ENCODE measurements at places on chromosomes 12 and 14. TPM values are rescaled to one million over a fixed set of nuclear protein-coding genes. Genes with fewer than 3 reads are reported as not detected.

The PIWIL1 gene
- 0.04 TPM for polyA plus RNA-seq

The PLA2G1B gene
- polyA plus RNA-seq = 1.6 TPM

The SMIM41 gene
- 2.0 TPM for polyA plus RNA-seq

The NTF3 gene
- 2.7 TPM for polyA plus RNA-seq

GRCh38 chr12:11227373-11227772, 40.6 kb upstream of the TAS2R42 start:
- H3K4me1 ChIP-seq = no peaks in the 10 kb centered on the region
- no peak overlapping the region for H3K4me3 ChIP-seq
- no peak for DNase-seq
- H3K27me3 ChIP-seq = no peaks in the 10 kb centered on the region
- no peak overlapping the region for H3K27ac ChIP-seq

DNA sequence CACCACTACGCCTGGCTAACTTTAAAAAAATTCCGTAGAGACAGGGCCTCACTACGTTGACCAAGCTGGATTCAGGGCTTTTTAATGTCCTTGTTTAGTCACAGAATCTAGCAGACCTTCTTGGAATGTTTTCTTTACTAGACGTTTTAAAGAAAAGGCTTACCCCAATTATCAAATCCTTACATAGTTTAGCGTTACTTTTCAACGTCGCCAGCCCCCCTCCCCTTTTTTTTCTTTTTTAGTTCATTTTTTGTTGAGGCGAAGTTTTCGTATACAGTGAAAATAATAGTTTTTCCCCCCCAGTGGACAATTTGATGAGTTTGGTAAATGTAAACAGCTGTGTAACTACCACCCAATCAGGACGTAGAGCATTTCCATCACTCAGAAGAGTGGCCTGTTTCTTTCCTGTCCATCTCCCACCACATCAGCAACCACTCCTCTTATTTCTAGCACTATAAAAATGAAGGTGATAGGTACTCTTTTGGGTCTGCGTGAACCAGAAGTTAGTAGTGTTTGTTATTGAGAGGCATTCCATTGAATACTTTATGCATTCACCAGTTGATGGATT, 753 bp upstream of the DLGAP5 start:
- H3K4me1 ChIP-seq = peaks cover 4% of the 10 kb centered on the region
- H3K27me3 ChIP-seq = no peaks in the 10 kb centered on the region
- H3K36me3 ChIP-seq = no peaks in the 10 kb centered on the region
- no peak for DNase-seq
- H3K27ac ChIP-seq = no peak overlapping the region

DNA sequence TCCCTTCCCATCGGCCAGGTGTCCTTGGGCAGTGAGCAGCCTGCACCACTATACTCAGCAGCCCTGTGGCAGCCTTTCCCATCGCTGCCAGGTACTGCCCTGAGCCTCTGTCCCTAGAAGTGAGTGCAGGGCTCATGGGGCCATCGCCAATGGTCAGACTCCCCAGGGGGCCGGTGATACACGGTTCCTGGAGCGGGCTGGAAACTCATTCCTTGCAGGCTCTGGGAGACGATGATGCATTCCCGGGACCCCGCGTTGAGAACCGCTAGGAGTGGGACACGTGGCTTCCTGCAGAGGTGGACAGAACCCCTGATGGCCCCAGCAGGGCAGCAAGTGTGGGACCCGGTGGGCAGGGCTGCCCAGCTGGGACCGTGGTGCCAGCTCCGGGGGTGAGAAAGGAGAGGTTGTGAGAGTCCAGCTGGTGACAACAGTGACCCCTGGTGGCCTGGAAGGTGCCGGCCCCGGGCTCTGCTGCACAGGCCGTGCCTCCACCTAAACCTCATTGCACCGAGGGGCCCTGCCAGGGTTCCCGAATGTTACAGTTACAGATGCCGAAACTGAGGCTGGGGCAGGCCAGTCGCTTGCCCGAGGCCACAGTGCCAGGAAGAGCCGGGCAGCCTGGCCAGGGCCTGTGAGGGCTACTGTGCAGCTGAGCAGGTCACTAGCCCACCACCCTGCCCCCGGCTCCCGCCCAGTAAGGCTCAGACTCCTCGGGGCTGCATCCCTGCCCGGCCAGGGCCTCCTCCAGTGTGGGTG, 33.8 kb downstream of the FBRSL1 start:
- H3K4me3 ChIP-seq = no peak overlapping the region
- no peaks in the 10 kb centered on the region for H3K4me1 ChIP-seq
- H3K27ac ChIP-seq = no peak overlapping the region
- DNase-seq = peak; percentile 48
- H3K27me3 ChIP-seq = no peaks in the 10 kb centered on the region

DNA sequence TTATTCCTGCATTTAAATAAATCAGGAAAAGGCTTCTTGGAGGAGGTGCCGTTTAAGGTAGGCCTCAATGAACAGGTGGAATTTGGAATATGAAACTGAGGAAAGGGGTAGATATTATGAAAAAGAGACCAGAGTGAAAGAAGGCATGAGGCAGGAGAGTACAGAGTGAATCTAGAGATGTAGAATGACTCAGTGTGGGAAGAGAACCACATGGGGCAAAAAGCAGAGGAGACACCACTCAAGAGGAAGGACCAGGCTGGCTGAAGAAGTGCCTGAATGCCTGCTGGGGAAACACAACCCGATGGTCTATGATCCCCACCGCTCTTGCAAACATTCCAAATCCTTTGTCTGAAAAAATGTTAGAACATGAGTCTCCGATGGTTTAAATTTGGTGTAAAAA, 1134.1 kb downstream of the VRK1 start:
- DNase-seq = no peak
- H3K36me3 ChIP-seq = no peaks in the 10 kb centered on the region
- no peak overlapping the region for H3K27ac ChIP-seq
- no peaks in the 10 kb centered on the region for H3K4me1 ChIP-seq
- no peaks in the 10 kb centered on the region for H3K27me3 ChIP-seq

GRCh38 chr12:82789674-82790073, 103.0 kb downstream of the TMTC2 start:
- no peak for DNase-seq
- no peaks in the 10 kb centered on the region for H3K4me1 ChIP-seq
- H3K27me3 ChIP-seq = no peaks in the 10 kb centered on the region
- no peaks in the 10 kb centered on the region for H3K36me3 ChIP-seq
- H3K4me3 ChIP-seq = no peak overlapping the region

DNA sequence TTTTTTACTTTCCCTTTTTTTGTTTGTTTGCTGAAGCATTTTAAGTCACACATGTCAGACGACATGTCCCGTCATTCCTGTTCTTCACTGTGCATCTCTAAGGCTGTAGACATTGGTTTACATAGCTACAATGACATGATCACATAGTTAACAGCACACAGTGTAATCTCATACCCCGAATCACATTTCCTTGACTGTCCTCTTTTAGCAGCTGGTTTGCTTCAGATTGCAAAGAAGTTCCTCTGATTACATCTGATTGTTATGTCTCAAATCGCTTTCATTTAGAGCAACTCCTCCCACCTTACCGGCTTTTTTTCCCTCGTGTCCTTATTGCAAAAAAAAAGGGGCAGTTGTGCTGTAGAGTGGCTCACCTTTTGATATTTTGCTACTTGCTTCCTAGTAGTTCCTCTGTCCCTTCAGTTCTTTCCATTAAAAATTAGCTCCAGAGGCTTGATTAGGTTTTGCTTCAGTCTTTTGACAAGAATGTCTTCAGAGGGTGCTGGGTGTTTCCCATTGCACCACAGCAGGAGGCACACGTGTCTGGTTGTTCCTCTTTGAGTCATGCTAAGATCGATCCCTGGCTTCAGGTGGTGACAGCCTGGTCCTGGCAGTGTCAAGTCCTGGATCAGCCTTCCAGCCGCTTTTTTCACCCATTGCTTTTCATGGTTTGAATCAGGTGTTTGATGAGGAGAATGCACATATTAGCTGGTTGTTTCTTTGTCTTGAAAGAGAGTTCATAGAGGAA, 35.0 kb downstream of the ZNF664 start:
- H3K36me3 ChIP-seq = peaks cover 29% of the 10 kb centered on the region
- H3K27me3 ChIP-seq = no peaks in the 10 kb centered on the region
- peaks cover 16% of the 10 kb centered on the region for H3K4me1 ChIP-seq
- no peak for DNase-seq
- H3K4me3 ChIP-seq = no peak overlapping the region
- H3K27ac ChIP-seq = no peak overlapping the region

GRCh38 chr12:116400636-116401372, 123.3 kb upstream of the MED13L start:
- no peak overlapping the region for H3K27ac ChIP-seq
- no peaks in the 10 kb centered on the region for H3K36me3 ChIP-seq
- no peaks in the 10 kb centered on the region for H3K27me3 ChIP-seq
- H3K4me3 ChIP-seq = no peak overlapping the region
- H3K4me1 ChIP-seq = no peaks in the 10 kb centered on the region

GRCh38 chr12:76268267-76268666, 79.9 kb downstream of the BBS10 start:
- no peak overlapping the region for H3K27ac ChIP-seq
- DNase-seq = no peak
- no peaks in the 10 kb centered on the region for H3K36me3 ChIP-seq
- no peaks in the 10 kb centered on the region for H3K4me1 ChIP-seq

GRCh38 chr12:131988054-131988796, 38.5 kb downstream of the EP400 start:
- no peak overlapping the region for H3K27ac ChIP-seq
- H3K36me3 ChIP-seq = peaks cover 100% of the 10 kb centered on the region
- no peak for DNase-seq
- H3K4me3 ChIP-seq = no peak overlapping the region

DNA sequence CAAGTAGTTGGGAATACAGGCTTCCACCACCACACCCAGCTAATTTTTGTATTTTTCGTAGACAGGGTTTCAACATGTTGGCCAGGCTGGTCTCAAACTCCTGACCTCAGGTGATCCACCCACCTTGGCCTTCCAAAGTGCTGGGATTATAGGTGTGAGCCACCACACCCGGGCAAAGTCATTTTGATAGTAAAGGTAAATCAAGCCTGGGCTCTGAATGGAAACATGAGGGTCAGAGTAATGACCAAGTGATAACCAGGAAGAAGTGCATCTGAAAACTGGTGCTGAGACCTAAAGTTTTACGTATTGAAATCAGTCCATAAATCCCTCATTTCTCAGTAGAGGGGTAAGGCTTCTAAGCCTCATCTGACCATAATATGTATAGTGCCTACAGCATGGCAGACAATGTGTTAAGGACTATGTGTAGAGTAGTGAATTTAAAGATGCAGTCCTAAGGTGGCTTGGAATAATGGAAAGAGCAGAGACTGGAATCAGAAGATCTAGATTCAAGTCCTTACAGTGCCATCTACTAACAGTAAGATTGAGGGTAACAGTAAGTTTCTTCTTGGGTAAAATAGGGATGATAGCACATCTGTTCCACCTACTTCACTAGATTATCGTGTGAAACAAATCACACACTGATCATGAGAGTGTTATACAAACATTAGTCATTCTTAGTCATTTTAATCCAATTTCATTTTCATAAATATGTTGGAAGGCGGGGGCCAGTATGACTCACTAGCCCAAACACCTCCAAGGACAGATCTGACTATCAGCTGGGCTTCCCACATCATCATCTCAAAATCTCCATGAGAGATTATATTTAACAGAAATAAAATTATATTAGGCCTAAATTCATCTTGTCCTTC, 11.2 kb downstream of the MAP4K5 start:
- no peak overlapping the region for H3K4me3 ChIP-seq
- H3K27ac ChIP-seq = peak overlapping the region; percentile 10
- no peaks in the 10 kb centered on the region for H3K36me3 ChIP-seq
- peaks cover 41% of the 10 kb centered on the region for H3K4me1 ChIP-seq

DNA sequence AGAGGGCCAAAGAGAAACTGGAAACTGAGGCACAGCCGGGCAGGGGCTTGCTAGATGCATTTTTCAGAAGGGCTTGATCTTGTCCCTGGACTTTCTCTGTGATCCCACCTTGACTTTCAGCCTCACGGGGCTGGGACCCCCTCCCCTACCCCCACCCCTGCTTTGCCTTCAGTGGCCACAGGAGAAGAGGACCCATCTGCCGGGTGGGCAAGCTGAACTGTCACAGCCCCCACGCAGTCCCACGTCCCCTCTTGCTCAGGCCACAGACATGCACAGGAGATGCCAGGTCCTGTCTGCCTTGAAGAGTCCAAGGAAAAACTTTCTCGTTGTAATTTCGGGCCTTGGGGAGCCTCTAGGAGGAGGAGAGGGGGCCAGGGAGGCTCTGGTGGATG, 158.9 kb downstream of the KIF26A start:
- no peak overlapping the region for H3K4me3 ChIP-seq
- no peaks in the 10 kb centered on the region for H3K36me3 ChIP-seq
- no peak overlapping the region for H3K27ac ChIP-seq
- H3K27me3 ChIP-seq = no peaks in the 10 kb centered on the region
- H3K4me1 ChIP-seq = no peaks in the 10 kb centered on the region
- no peak for DNase-seq
